ENCODE measurements at places on chromosomes 12 and 14. TPM values are rescaled to one million over a fixed set of nuclear protein-coding genes. Genes with fewer than 3 reads are reported as not detected.

The KRT76 gene
- not detected for total RNA-seq

- DNase-seq = no peak
- peaks cover 17% of the 10 kb centered on the region for H3K27me3 ChIP-seq
- no peaks in the 10 kb centered on the region for H3K4me1 ChIP-seq
- no peaks in the 10 kb centered on the region for H3K36me3 ChIP-seq
- no peak overlapping the region for H3K4me3 ChIP-seq
These were observed 24.1 kb upstream of the BICDL1 start for GRCh38 chr12:119964929-119965328.

The CD9 gene
- 84.5 TPM for total RNA-seq

The POP5 gene
- total RNA-seq = 42.0 TPM

The ARMH4 gene
- 16.7 TPM for total RNA-seq

The TPH2 gene
- not detected for total RNA-seq

GRCh38 chr12:77830583-77831351 is at the start of gene NAV3:
Gene NAV3, plus strand, starts transcription at chr12:77830894. Its CDS starts 568 bp downstream, at chr12:77831462.
- H3K4me1 ChIP-seq = peaks cover 27% of the 10 kb centered on the region
- H3K36me3 ChIP-seq = no peaks in the 10 kb centered on the region
- H3K27ac ChIP-seq = peak within 1 kb of the TSS; percentile 70
- no peak for DNase-seq
- peak within 1 kb of the TSS; percentile 28 for H3K4me3 ChIP-seq
- no peaks in the 10 kb centered on the region for H3K27me3 ChIP-seq

DNA sequence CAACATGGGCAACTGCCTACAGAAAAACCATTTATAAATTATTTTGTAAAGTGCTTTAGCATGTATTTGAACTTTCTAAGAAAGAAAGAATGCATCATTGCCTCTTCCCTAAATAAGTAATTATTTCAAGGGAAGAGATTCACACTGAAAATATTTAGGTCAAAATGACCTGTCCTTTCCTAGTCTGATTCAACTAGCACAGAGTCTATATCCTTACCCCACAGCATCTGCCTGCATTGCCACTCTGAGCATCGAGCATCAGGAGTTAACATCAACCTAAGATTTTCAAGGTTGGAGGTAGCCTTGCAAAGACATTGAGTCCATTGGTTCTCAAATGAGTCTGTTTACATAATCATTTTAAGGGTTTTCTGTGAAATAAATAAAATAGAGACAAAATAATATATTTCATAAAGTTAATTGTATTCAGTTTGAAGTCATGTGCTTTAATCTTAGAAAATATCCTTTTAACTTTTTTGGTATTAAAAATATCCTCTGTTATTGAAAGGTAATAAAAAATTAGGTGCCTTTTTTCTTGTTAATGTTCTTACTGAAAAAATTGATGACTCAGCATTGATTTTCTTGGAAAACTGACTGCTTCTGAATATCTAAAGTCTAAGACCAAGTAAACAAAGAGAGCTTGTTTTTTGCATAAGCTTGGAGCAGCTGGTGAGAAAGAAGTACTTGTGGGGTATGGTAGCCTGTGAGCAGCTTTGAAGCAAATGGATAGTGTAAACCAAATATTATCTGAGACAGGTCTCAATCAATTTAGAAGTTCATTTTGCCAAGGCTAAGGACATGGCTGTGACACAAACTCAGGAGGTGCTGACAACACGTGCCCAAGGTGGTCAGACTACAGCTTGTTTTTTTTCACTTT is 269.0 kb upstream of the CLEC14A start:
- H3K36me3 ChIP-seq = no peaks in the 10 kb centered on the region
- H3K27me3 ChIP-seq = no peaks in the 10 kb centered on the region
- no peak overlapping the region for H3K27ac ChIP-seq
- no peak for DNase-seq
- H3K4me1 ChIP-seq = no peaks in the 10 kb centered on the region

DNA sequence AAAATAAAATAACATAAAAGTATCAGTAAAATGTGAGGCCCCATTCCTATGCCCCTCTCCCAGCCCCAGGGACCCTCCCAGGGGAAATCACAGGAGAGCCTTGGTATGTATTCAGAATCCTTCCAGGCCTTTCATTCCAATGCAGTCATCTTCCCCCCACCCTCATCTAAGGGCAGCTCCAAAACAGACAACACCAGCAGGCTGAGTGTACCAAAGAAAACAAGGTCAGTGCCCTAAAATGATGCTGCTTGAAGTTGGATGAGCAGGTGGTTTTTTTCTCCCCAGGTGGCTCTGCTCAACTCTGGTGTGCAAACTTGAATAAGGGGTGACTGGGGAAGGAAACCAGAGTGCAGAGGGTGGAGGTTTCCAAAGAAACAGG is 56.2 kb downstream of the TSPAN9 start:
- peak overlapping the region; percentile 81 for H3K27ac ChIP-seq
- H3K4me3 ChIP-seq = no peak overlapping the region
- peaks cover 5% of the 10 kb centered on the region for H3K36me3 ChIP-seq
- no peaks in the 10 kb centered on the region for H3K27me3 ChIP-seq

- no peaks in the 10 kb centered on the region for H3K27me3 ChIP-seq
- H3K36me3 ChIP-seq = no peaks in the 10 kb centered on the region
- no peak overlapping the region for H3K4me3 ChIP-seq
- H3K27ac ChIP-seq = no peak overlapping the region
These were observed 1311.5 kb downstream of the TMEM121 start for GRCh38 chr14:106837870-106838269.

The DDIT3 gene
- total RNA-seq = 89.9 TPM

The CCDC175 gene
- not detected for total RNA-seq

DNA sequence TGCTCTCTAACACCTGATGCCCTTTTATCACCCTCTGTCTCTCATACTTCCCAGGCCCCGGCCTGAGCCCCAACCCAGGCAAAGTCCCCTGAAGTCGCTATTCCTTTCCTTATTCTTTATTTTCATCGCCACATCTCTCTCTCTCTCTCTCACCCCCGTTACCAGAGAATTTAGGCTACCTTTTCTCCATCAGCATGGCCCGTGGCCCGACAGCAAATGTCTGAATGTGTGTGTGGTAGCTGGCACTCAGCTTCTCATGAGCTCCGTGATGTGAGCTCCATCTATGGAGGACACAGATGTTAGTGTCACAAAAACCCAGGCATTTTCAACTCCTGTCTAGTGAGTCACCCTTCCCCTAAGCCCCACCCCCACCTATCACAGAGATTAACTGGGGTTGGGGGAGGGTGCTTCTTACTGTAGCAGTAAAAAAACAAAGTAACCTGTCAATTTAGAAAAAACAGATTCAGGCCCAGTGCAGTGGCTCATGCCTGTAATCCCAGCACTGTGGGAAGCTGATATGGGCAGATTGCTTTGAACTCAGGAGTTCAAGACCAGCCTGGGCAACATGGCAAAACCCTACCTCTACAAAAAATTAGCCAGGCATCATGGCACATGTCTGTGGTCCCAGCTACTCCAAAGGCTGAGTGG is 53.8 kb downstream of the VCPKMT start:
- H3K4me1 ChIP-seq = peaks cover 41% of the 10 kb centered on the region
- peak overlapping the region; percentile 95 for H3K27ac ChIP-seq
- no peak for DNase-seq
- H3K36me3 ChIP-seq = no peaks in the 10 kb centered on the region

The RILPL1 gene
- total RNA-seq = 35.1 TPM

DNA sequence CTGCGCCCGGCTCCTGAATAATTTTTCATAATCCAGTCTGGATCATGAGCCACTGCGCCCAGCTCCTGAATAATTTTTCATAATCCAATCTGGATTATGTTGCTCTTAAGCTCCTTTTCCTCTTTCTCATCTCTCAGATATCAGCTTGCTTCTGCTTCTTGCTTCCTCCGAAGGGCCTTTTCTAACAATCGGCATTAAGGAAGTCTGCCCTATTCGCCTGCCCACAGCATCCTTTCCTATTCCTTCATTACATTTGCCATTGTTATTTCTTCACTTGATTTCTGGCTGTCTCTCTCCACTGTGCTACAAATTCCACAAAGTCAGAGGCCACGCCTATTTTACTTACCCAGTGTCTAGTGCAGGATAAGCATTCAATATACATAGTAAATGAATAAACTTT is 83.5 kb downstream of the TTC7B start:
- no peaks in the 10 kb centered on the region for H3K27me3 ChIP-seq
- no peaks in the 10 kb centered on the region for H3K4me1 ChIP-seq
- no peak overlapping the region for H3K27ac ChIP-seq
- no peak for DNase-seq
- H3K36me3 ChIP-seq = peaks cover 3% of the 10 kb centered on the region
- H3K4me3 ChIP-seq = no peak overlapping the region

DNA sequence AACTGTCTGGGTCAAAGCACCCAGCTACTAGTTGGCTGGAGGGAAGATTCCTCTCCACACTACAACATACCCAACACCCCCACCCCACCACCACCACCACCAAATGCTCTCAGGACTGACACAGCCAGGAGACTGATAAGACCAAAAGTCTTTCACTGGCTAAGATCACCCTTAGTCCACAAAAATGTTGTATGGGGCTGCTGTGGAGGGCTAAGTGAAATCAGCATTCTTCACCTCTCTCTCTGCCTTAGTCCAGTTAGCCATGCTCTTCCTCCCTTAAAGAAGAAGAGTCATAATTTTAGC is 106.2 kb downstream of the NUAK1 start:
- no peak overlapping the region for H3K4me3 ChIP-seq
- DNase-seq = no peak
- H3K36me3 ChIP-seq = no peaks in the 10 kb centered on the region

The TBX5 gene
- total RNA-seq = not detected

DNA sequence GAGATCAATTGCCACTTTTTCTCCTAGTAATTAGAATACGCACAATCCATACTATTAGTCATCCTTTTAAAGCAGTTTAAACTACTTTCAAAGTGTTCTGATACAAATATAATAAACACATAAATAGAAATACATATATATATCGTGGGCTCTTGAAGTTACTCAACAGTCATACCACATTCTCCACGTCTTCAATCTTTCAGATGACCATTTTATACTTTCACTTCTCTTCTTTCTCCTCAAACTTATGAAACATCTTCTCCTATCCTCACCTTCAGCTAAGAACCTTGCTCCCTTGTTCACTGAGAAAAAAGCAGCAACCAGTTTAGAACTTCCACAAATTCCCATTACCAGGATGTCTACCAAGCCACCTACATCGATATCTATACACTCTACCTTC is 19.2 kb downstream of the CEP290 start:
- H3K4me3 ChIP-seq = no peak overlapping the region
- no peaks in the 10 kb centered on the region for H3K4me1 ChIP-seq
- DNase-seq = no peak
- H3K27me3 ChIP-seq = no peaks in the 10 kb centered on the region
- peaks cover 21% of the 10 kb centered on the region for H3K36me3 ChIP-seq

DNA sequence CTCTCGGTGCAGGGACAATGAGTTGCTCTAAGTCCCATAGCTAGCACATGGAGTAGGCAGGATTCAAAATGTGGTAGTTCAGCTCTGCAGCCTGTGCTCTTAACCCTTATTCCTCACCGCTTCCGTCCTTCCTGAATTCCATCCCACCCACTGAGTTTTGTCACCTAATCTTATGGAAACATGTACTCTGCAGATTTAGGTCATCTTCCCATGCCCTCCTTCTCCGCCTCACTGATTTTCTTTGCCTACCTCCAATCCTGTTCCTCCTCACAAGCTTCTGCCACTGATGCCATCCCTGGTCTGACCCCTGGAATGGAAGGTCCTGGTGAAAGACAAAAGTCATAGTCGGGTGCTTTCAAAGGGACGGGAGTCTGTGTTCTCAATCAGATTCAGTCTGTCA is 46.5 kb upstream of the ABCC9 start:
- H3K4me1 ChIP-seq = peaks cover 4% of the 10 kb centered on the region
- H3K4me3 ChIP-seq = no peak overlapping the region
- no peak for DNase-seq
- H3K27ac ChIP-seq = no peak overlapping the region
- no peaks in the 10 kb centered on the region for H3K36me3 ChIP-seq
- peaks cover 5% of the 10 kb centered on the region for H3K27me3 ChIP-seq

The AHNAK2 gene
- 183 TPM for total RNA-seq

- H3K4me1 ChIP-seq = peaks cover 7% of the 10 kb centered on the region
- H3K36me3 ChIP-seq = no peaks in the 10 kb centered on the region
- H3K27ac ChIP-seq = no peak overlapping the region
- no peaks in the 10 kb centered on the region for H3K27me3 ChIP-seq
These were observed 14.7 kb upstream of the MSRB3 start for GRCh38 chr12:65263777-65264176.

- H3K36me3 ChIP-seq = no peaks in the 10 kb centered on the region
- H3K27me3 ChIP-seq = no peaks in the 10 kb centered on the region
- DNase-seq = no peak
- H3K27ac ChIP-seq = peak overlapping the region; percentile 43
These were observed 233.0 kb upstream of the PLEKHG7 start for GRCh38 chr12:92469837-92470236.

DNA sequence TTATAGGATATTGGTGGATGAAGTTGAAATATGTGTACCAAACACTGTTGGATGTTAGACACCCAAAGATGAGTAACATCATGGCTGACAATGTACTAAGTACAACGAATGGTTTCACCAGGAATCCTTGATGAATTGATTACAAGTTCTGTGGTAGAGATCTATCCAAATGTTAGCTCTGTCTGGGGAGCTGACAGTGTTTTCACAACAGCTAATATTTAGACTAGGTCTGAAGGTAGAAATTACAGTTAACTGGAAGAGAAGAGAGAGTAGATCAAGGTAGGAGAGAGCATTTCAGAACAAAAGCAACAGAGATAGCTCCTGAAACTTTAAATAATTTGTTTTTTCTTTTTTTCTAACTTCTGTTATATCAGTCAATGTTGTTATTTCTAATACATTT is 44.9 kb downstream of the DERA start:
- H3K4me1 ChIP-seq = no peaks in the 10 kb centered on the region
- peaks cover 25% of the 10 kb centered on the region for H3K36me3 ChIP-seq
- no peak overlapping the region for H3K4me3 ChIP-seq
- no peak overlapping the region for H3K27ac ChIP-seq

DNA sequence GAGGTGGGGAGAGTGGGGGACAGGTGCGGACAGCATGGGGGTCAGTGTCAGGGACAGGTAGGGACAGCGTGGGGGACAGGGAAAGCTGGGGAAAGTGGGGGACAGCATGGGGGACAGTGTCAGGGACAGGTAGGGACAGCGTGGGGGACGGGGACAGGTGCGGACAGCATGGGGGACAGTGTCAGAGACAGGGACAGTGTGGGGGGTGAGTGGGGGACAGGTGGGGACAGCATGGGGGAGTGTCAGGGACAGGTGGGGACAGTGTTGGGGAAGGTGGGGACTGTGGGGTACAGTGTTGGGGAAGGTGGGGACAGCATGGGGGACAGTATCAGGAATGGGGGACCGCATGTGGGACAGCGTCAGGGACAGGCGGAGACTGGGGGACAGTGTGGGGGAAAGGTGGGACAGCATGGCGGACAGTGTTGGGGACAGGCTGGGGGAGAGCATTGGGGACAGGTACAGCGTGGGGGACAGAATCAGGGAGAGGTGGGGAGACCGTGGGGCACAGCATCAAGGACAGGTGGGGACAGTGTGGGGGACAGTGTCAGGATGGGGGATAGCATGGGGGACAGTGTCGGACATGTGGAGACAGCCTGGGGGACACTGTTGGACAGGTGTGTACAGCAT is 96.1 kb downstream of the TMEM121 start:
- H3K27ac ChIP-seq = no peak overlapping the region
- DNase-seq = no peak
- H3K27me3 ChIP-seq = no peaks in the 10 kb centered on the region
- H3K4me1 ChIP-seq = no peaks in the 10 kb centered on the region

- peaks cover 3% of the 10 kb centered on the region for H3K36me3 ChIP-seq
- peaks cover 5% of the 10 kb centered on the region for H3K27me3 ChIP-seq
- peaks cover 17% of the 10 kb centered on the region for H3K4me1 ChIP-seq
- no peak overlapping the region for H3K27ac ChIP-seq
These were observed 501 bp downstream of the C1R start for GRCh38 chr12:7091660-7092228.

- H3K36me3 ChIP-seq = peaks cover 2% of the 10 kb centered on the region
- no peaks in the 10 kb centered on the region for H3K27me3 ChIP-seq
- no peak for DNase-seq
- H3K27ac ChIP-seq = no peak overlapping the region
- H3K4me3 ChIP-seq = no peak overlapping the region
- no peaks in the 10 kb centered on the region for H3K4me1 ChIP-seq
These were observed 164.6 kb downstream of the TMEM117 start for GRCh38 chr12:44000309-44000952.

Measured in osteocyte (in vitro differentiated cells).